ENCODE measurements at places on chromosomes 3 and 15. TPM values are rescaled to one million over a fixed set of nuclear protein-coding genes. Genes with fewer than 3 reads are reported as not detected.

The MESP1 gene
- total RNA-seq = 13.4 TPM

DNA sequence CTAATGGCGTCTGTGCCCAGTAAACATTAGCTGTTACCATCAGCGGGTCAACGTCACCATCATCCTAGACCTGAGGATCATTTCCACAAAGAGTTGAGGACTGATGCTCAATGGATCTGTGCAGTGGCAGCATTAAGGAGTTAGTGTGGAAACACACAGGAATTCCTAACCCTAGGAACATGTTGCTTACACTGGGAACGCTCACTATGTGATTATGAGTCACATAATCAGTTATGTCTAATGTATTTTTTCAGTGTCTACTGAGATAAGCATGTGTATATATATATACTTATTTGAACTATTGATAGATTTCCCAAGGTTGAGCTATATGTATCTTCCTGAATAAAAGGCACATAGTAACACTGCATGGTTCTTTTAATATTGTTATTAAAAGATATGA is 19.0 kb downstream of the ARNT2 start:
- DNase-seq = no peak

GRCh38 chr3:189702066-189702646 is 71.0 kb downstream of the TP63 start:
- DNase-seq = no peak

- DNase-seq = peak; percentile 70
Measured at GRCh38 chr3:65854606-65855304, 184.0 kb downstream of the MAGI1 start.

Data from left colon (tissue), 2 donors.